CD4-positive, alpha-beta T cell treated with Interleukin-2 at 100 ng/mL for 4 hours (primary cell): ENCODE measurements at places on chromosomes 2 and 18.

DNA sequence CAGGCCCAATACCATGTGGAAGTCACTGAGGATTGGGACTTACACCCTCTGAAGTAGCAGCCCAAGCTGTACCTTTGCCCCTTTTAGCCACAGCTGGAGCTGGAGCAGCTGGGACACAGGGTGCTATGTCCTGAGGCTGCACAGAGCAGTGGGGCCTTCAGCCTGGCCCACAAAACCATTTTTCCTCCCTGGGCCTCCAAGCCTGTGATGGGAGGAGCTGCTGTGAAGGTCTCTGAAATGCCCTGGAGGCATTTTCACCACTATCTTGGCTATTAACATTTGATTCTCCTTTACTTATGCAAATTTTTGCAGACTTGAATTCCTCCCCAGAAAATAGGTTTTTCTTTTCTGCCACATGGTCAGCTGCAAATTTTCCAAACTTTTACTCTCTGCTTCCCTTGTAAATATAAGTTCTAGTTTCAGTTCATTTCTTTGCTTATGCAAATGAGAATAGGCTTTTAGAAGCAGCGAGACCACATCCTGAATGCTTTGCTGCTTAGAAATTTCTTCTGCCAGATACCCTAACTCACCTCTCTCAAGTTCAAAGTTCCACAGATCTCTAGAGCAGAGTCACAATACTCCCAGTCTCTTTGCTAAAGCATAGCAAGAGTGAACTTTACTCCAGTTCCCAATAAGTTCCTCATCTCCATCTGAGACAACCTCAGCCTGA lies 213.8 kb upstream of the MGAT5 start:
- DNase-seq = no peak

DNA sequence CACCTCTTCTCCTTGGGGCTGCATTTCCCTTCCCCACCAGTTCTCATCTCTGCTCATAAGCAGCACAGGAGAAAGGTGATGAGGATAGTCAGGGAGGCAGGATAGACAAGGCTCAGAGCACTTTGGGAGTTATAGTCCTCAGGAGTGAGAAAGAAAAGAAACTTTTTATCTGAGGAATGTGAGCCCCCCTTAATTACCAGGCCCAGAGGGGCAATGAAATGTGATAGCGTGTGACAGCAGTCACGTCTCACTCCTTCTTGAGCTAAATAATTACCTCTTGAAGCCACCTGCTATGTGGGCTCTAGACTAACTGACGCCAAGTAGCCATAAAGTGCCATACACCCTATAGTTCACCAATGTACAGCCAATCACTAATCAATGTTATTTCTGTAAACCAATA lies 105.8 kb downstream of the SPP2 start:
- DNase-seq = no peak

DNA sequence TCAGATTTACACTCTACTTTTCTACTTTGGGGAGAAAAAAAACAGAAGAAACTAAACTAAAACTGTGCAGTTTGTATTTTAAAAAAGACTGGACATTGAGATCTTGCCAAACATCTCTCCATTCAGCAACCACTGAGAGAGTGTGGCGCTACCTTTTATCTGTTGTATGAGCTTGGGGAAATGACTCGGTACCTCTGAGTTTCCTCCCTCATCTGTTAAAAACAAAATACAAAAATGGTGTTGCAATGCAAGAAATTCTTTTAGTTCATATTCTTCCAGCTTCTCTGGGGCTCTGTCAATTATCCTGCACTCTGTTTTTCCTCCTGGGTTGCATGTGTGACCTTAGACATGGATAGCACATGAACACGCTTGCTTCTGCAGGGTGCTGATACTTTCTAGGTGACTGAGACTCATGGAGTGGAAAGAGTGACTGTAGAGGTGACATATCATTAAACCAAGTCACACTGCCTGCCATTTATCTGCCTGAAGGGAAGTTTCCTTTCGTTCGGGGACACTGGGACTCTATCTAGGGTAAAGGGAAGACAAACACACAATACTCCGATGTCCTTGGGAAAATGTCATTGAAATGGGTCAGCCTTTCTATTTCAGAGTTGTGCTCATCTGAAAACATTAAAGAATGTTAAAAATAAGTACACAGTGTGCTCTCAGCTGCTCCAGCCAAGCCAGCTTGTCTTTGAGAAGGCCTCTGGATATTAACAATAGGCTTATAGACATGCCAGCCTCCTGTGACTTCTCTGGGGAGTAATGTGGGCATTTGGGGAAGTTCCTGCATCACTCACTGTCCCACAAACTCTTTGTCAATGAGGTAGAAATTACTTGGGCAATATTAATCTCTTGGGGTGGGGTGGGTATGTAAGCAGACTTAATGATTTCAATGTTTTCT lies 91.4 kb downstream of the TRIB2 start:
- no peak for DNase-seq

DNA sequence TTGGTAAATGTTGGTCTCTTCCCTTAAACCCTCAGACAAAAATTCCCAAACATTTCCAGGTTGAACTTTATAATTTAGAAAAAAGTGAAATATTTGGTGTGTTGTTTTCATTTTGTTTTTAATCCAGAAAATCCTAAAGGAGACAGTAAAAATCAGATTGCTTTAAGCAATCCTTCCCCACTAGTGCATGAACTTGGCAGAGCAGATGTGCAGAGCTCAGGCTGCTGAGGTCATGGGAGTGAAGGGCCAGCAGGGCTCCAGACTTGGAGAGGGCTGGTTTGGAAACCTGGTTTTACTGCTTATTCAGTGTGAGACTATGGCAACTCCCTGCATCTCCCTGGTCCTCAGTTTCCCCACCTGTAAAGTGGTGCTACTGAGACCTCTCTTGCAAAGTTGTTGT lies 66.7 kb upstream of the TEX51 start:
- no peak for DNase-seq

DNA sequence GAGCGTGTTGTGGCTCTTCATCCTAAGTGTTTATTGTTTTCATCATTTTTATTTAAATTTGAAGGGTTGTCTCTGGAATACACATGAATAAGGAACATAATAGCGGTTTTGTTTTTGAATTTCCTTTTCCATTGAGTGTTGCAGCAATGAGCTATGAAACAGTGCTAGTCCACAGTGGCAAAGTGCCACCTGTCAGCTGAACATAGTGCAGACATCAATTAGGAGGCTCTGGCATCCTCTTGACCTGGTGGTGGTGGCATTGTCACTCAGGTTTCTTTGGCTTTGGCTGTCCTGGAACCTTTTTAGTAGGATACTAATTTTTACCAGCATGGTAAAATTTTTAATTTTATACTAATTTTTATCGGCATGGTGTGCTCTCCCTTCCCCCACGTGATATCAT lies 63.2 kb downstream of the UGGT1 start:
- no peak for DNase-seq

DNA sequence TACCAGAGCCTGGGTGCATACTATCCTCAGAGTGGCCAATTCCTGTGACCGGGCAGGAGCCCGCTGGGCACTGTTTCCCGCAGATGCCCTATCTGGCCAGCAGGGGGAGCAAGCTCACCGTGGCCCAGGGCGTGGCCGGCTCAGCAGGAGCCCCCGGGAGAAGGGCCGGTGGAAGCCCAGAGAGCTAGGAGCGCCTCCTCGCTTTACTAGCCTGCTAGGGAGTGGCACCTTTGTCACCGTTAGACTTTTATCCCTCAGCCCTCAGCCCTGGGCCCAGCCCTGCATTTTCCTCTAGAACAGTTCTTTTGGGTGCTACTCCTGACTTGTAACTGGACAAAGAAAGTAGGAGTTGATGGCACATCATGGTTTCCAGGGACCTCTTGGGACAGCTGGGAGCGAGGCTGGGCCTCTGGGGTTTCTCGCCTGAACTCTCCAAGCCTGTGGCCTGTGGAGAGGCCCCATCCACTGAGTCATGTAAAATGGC lies 24.0 kb downstream of the TMEM177 start:
- peak; percentile 69 for DNase-seq

DNA sequence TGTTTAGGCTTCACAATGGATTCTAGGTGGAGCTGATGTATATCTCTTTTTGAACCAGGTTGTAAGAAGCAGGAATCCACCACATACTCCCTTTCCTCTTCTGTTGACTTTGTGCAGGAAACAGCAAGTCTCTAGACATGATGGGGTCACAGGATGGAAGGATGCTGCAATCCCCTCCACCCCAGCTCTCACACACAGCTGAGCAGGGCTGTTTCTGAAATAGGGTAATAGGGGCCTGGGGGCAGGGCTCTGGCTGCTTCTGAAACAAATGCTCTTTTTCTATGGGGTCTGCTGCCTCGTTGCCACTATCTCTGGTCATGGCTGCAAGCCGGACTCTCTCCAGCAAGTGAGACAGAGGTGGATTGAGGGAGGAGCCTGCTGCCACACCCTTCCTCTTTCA lies 148.9 kb downstream of the SOX11 start:
- DNase-seq = no peak

DNA sequence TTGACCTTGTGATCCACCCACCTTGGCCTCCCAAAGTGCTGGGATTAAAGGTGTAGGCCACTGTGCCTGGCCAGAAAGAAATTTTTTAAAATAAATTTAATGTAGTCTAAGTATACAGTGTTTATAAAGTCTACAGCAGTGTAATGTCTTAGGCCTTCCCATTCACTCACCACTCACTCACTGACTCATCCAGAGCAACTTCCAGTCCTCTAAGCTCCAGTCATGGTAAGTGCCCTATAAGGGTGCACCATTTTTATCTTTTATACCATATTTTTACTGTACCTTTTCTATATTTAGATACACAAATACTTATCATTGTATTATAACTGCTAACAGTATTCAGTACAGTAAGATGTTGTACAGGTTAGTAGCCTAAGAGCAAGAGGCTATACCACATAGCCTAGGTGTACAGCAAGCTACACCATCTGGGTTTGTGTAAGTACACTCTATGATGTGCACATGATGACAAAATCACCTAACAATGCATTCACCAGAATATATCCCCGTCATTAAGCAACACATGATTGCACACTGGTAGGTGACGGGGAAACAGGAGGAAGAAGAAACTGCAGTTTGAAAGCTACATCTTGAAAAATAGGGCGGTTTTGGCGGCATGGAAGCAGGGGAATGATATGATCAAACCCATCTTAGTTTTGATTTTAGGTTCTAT lies 105.1 kb upstream of the ITGB6 start:
- no peak for DNase-seq

GRCh38 chr18:72652990-72653593 lies 109.0 kb upstream of the CBLN2 start:
- peak; percentile 10 for DNase-seq
